ENCODE measurements at places on chromosomes 2 and 18.

GRCh38 chr2:42021464-42021863 is 26.4 kb upstream of the PKDCC start:
- no peak for DNase-seq

DNA sequence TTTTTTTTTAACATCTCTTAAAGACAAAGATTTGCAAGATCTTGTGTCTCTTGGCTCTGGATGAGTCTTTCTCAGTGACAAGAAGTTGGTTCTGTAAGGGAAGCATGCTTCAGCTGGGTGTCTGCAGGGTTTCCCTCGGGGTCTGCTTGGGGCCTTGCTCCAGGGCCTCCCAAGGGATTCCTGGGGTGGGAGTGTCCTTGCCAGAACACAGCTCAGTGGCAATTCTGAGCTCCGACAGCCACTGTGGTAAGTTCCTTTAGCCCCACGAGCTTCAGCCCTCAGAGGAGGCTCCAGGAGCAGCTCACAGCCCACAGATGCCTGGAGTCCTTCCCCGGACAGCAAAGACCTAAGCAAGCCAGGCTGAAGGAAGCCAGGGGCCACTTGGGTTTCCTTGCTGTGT is 52.4 kb downstream of the EMX1 start:
- no peak for DNase-seq

DNA sequence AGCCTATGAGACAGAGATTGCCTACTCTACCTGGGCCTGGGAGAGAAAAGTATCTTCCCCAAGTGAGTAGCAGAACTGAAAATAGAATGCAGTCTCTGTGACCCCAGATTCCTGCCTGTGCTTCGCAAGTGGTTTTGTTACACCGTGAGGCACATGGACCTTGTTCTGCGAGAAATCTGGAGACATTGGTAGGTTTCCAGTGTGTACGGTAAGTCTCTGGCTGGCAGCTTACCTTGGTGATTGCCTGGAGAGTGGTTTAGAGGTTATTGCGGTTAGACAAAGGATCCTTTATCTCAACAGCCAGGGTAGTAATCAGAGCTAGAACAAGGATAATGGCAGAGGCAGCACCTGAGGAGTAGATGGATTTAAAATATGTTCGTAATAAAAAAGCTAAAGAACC is 606.0 kb upstream of the GCFC2 start:
- DNase-seq: no peak

DNA sequence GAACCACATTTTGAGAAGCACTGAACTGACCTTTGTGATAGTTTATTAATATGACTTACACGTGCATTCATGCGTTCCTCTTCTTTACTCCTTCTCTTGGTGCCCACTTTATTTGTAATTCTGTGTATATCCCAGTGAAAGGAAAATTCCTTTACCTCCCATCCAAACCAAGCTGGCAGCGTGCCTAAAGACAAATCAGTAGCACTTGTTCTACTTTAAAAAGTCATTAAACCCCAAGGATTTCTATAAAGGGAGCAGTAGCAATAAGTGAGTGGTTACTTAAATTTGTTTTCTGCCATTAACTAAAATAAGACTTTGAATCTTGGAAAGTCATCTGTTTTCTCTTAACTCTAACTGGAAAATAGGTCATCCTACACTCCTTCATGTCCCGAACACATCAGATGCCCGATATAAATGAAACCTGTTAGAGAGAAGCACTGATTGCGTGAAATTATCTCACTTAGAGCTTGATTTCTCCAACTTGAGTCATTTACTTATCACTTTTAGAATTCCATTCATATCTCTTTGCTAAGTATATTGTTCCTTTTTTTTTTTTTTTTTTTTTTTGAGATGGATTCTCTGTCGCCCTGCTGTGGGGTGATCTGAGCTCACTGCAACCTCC is 10.7 kb downstream of the PIK3C3 start:
- DNase-seq: no peak

DNA sequence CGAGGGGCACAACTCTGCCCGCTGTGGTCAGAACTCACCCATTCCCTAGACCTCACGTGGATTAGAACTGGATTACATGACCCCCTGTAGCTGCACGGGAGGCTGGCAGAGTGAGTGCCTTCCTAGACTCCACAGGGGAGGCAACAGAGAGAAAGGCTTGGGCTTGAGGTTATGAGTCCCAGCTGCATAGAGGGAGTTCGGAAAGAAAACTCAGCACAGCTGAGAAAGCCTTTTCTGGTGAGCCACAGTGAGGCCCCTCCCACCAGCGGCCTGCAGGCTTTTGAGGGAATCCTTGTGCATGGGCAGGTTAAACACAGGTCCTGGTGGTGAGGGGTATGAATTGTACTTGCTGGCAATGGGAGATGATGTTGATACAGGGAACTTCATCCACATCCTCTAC is 217.3 kb downstream of the FHOD3 start:
- no peak for DNase-seq

DNA sequence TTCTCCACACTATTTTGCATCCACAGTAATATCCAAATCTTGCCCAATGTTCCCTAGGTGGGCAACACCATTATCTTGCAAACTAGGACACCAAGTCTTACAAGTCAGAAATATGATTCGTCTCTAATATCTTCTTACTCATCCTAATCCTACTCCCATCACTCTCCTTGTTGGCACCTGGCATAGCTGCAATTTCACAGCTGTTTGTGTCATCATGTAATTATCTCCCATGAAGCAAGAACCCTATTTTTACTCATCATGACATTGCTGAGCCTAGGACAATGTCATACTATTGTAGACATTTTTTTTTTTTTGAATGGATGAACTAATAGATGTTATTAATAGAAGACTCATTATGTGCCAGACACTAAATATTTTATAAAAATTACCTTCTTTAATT is 91.3 kb upstream of the CCDC141 start:
- DNase-seq: no peak

GRCh38 chr2:214578442-214578841 is 167.6 kb downstream of the VWC2L start:
- DNase-seq: no peak

- no peak for DNase-seq
Observed at GRCh38 chr2:27796791-27797765, 25.6 kb downstream of the MRPL33 start.

- no peak for DNase-seq
Observed at GRCh38 chr18:63544017-63544416, 1.8 kb downstream of the SERPINB12 start.

Data from NCI-H748 treated with DMSO at 0.1 percent for 48 hours (cell line).